GM23338 (cell line): ENCODE measurements at places on chromosomes 3 and 15. TPM values are rescaled to one million over a fixed set of nuclear protein-coding genes. Genes with fewer than 3 reads are reported as not detected.
A peak's percentile ranks its signal among the peaks of the same experiment; 100 is the strongest.

WHAMM gene
- 2.2 and 8.3 TPM in 2 replicates for total RNA-seq

LRRC3B gene
- 11.3 and 13.2 TPM in 2 replicates for total RNA-seq

CNTN6 gene
- not detected in 2 replicates for total RNA-seq

BNC1 gene
- 1.1 and 1.6 TPM in 2 replicates for total RNA-seq

STRIT1 gene
- 1.6 TPM in 1 of 2 replicates, not detected in the other for total RNA-seq

DNA sequence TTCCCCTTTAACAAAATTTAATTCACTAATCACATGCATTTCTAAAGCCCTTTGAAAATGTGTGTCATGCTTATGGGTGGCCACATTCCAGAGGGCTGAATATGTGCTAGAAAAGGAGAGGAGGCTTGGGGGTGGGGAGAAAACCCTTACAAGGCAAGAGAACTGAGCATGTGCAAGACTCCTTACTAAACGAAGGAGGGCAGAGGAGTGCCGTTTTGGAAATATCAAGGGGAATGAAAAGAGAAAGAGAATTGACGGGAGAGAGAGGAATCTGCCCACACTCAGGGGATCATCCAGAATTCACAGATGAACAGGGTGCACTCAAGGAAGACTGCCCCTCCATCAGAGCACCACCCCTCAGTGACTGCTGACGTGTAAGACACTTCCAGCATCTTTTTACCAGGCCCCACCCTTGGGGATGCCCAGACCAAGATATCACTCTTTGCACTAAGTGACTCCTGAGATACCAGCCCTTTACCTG, 37.9 kb upstream of the TSC22D2 start:
- H3K4me1 ChIP-seq, result peaks cover 19% of the 10 kb centered on the region
- no peaks in the 10 kb centered on the region for H3K27me3 ChIP-seq
- peak; percentile 88 for DNase-seq
- peak overlapping the region; percentile 2; the same call in 1 of the 2 replicates for H3K27ac ChIP-seq
- H3K36me3 ChIP-seq, result no peaks in the 10 kb centered on the region

DNA sequence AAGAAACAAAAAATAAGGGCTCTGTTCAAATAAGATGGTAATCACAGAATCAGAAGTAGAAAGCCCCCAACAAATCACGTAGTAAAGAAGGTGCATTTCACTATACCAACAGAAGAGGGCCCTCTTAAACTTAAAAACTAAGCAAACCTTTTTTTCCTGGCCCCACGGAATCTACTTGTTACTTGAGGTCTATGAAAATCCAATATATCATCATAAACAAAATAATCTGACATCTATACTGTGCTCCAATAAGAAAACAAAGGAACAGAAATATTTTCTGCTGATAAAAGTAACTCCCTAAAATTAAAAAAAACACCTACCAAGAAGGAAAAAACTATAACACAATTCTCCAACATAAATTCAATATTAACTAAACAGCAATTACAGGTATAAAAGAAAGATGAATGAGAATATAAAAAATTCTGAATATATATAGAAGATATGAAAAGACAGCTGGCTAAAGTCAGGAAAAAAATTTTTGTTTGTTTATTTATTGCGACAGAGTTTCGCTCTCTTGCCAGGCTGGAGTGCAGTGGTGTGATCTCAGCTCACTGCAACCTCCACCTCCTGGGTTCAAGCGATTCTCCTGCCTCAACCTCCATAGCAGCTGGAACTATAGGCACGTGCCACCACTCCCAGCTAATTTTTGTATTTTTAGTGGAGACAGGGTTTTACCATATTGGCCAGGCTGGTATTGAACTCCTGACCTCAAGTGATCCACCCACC, 81.8 kb downstream of the CLASP2 start:
- peak; percentile 86 for DNase-seq
- H3K27ac ChIP-seq, result no peak overlapping the region
- no peak overlapping the region for H3K4me3 ChIP-seq
- H3K4me1 ChIP-seq, result peaks cover 9% of the 10 kb centered on the region; the same call in 1 of the 2 replicates

DNA sequence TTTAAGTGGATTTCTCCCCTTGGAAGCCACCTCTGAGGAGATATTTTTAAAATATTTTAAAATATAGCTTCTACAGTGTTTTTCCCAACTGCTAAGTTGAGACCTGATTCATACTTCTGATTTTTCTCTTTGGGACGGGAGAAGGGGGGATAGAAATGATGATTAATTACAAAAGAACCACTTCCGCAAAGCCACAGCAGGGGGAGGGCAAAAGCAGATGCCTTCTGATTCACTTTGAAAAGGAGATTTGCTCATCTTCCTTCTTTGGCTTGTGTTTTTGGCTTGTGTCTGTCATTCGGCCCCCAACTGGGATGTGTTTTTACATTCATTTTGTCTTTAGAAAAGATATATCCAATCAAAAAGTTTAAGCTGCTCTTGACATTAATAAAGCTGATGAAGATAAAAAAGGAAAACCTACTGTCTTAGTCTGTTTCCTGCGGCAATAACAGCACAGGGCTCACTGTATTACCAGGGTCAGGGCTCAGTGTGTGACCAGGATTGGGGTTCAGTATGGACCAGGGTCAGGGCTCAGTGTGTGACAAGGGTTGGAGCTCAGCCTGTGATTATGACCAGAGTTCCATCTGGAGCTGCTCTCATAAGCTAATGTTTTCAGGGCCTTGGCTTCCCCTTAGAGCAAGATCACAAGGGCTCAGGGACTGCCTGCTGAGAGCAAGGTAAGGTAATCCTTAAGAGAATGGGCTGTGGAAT, 223.2 kb downstream of the MTHFS start:
- H3K4me1 ChIP-seq, result peaks cover 28% of the 10 kb centered on the region
- no peaks in the 10 kb centered on the region for H3K36me3 ChIP-seq
- DNase-seq, result peak; percentile 56
- H3K27ac ChIP-seq, result no peak overlapping the region
- H3K4me3 ChIP-seq, result peak overlapping the region; percentile 21; the same call in 1 of the 2 replicates
- no peaks in the 10 kb centered on the region for H3K27me3 ChIP-seq

GRCh38 chr3:13461169-13462124, 18.7 kb upstream of the HDAC11 start:
- H3K36me3 ChIP-seq, result no peaks in the 10 kb centered on the region
- H3K27me3 ChIP-seq, result peaks cover 6% of the 10 kb centered on the region
- peaks cover 5% of the 10 kb centered on the region; the same call in 1 of the 2 replicates for H3K4me1 ChIP-seq

GRCh38 chr3:14209581-14210289, 31.1 kb downstream of the LSM3 start:
- no peaks in the 10 kb centered on the region; the same call in 1 of the 2 replicates for H3K4me1 ChIP-seq
- DNase-seq, result no peak
- H3K36me3 ChIP-seq, result no peaks in the 10 kb centered on the region
- H3K27ac ChIP-seq, result no peak overlapping the region

DNA sequence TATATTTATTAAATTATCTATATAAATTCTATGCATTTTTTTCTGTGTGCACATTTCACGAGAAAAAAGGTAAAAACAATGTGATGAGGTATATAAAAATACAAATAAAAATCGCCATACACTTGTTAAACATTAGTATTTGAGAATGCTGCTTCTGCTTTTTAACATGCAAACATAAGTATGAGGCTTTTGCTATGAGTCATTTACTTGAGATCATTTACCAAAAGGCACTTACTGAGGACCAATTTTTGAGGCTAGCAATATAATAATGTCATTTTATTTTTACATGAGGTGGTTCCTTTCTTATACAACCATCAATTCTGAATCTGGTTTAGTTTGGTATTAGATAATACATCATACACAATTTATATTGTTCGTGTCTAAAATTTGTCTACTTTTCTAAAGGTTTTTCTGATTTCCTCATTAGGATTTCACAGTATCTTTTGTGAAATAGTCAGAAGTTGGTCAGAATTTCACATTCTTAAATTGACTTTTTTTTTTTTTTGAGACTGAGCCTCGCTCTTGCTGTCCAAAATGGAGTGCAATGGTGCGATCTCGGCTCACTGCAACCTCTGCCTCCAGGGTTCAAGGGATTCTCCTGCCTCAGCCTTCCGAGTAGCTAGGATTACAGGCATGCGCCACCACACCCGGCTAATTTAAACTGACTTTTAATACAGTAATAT, 25.6 kb downstream of the DCUN1D1 start:
- no peaks in the 10 kb centered on the region for H3K27me3 ChIP-seq
- H3K36me3 ChIP-seq, result peaks cover 16% of the 10 kb centered on the region
- H3K4me3 ChIP-seq, result no peak overlapping the region
- no peak for DNase-seq

GRCh38 chr3:100122321-100122720, 8.0 kb upstream of the FILIP1L start:
- no peak for DNase-seq
- H3K4me1 ChIP-seq, result no peaks in the 10 kb centered on the region
- no peaks in the 10 kb centered on the region for H3K36me3 ChIP-seq
- no peak overlapping the region for H3K4me3 ChIP-seq

- no peak overlapping the region for H3K27ac ChIP-seq
- H3K27me3 ChIP-seq, result no peaks in the 10 kb centered on the region
- no peak overlapping the region for H3K4me3 ChIP-seq
- no peaks in the 10 kb centered on the region for H3K36me3 ChIP-seq
- peaks cover 12% of the 10 kb centered on the region; the same call in 1 of the 2 replicates for H3K4me1 ChIP-seq
These were observed 20.3 kb downstream of the PLSCR2 start for GRCh38 chr3:146449076-146449475.

DNA sequence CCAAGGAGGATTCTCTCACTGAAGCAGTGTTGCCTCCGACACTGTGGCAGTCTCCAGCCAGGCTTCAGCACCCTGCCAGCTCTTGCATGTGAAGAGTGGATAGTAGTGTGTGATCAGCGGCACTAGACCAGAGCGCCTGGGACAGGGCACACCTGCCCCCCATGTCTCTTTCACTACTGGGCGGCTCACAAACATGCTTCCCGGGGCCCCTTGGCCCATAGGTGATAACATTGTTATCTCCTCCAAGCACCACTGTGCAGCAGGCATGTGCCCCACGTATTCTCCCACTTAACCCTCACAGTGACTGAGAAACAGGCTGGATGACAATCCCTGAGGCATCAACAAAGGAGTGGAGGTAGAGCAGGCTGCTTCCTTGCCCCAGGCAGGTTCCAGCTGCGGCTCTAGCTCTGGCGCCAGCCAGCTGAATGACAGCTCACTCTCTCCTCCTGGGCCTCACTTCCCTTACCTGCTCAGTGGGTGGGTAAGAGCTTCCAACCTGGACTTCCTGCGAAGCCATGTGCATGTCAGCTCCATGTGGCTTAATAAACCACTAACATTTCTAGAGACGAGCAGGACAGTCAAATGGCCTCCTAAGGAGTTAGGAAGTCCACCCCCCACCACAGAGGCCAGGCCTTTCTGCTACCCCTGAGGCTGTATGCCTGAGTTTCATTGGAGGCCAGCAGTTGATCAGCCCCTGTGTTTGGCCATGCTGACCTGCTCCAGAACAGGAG, 37.8 kb downstream of the KLF13 start:
- no peak overlapping the region for H3K4me3 ChIP-seq
- no peaks in the 10 kb centered on the region for H3K36me3 ChIP-seq
- H3K4me1 ChIP-seq, result peaks cover 75% of the 10 kb centered on the region
- DNase-seq, result no peak
- no peaks in the 10 kb centered on the region for H3K27me3 ChIP-seq

GRCh38 chr3:83224101-83224868, 1462.8 kb upstream of the GBE1 start:
- no peak for DNase-seq
- H3K27ac ChIP-seq, result no peak overlapping the region

GRCh38 chr15:77836121-77836692, 203.5 kb upstream of the LINGO1 start:
- H3K4me3 ChIP-seq, result no peak overlapping the region
- H3K4me1 ChIP-seq, result no peaks in the 10 kb centered on the region
- H3K27ac ChIP-seq, result no peak overlapping the region
- no peaks in the 10 kb centered on the region for H3K27me3 ChIP-seq
- peak; percentile 64 for DNase-seq
- no peaks in the 10 kb centered on the region for H3K36me3 ChIP-seq

DNA sequence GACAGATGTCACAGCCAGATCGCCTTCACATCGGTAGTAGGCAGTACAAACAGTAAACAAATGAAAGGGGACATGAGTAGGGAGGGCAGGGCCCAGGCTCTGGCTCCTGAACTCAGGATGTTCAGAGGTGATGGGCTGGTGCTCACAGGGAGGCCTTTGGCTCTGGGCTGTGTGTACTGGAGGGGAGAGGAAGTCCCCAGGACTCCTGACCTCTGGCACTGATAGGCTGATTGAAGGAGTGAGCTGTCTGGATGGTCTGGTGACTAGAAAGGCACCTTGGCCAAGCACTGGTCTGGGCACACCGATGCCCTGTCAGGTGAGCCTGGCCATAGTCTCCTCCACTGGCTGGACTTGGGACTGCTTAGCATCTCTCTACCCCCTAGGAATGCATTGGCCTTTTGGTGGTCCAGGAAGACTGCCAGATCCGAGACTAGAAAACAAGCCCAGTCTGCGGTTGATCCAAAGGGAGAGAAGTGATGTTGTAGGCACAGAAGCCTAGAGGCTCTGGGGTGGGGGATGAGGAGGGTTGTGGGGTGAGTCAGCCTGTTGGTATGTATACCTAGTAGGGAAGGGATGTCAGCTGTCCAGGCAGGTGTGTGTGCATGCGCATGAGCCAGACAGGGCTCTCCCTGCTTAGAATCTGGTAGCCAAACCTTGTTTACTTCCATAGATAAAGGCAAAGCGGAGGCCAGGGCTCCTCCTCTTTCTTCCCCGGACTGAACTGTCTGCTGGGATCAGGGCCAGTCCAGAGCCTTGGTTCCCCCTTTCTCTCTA, 1.9 kb downstream of the SPINT1 start:
- H3K4me1 ChIP-seq, result peaks cover 36% of the 10 kb centered on the region
- peak overlapping the region; percentile 97 for H3K4me3 ChIP-seq
- H3K27me3 ChIP-seq, result 0 out of 2 replicates have a peak, but pooled peaks cover 4% of the 10 kb centered on the region
- DNase-seq, result peak; percentile 59
- no peak overlapping the region; the same call in 1 of the 2 replicates for H3K27ac ChIP-seq

GRCh38 chr3:141216975-141217374, 14.7 kb upstream of the PXYLP1 start:
- no peaks in the 10 kb centered on the region; the same call in 1 of the 2 replicates for H3K36me3 ChIP-seq
- H3K27ac ChIP-seq, result no peak overlapping the region
- DNase-seq, result no peak
- no peaks in the 10 kb centered on the region for H3K4me1 ChIP-seq
- H3K4me3 ChIP-seq, result no peak overlapping the region

DNA sequence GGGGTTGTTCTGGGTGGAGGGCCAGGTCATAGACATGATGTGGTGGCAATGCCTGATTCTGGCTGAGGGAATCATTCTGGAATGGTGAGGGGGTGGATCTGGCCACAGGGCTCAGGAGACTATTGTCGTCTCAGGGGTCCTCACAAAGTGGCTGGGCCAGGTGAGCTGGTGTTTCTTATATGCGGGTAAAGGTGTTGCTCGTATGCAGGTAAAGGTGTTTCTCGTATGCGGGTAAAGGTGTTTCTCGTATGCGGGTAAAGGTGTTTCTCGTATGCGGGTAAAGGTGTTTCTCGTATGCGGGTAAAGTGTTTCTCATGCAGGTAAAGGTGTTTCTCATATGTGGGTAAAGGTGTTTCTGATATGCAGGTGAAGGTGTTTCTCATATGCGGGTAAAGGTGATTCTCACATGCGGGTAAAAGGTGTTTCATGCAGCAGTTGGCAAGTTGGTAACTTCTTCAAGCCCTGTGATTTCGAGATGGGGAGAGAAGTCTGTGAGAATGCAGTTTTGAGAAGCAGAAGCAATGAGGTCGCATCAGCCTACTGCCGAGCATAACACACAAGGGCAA, 10.5 kb upstream of the MUC4 start:
- no peaks in the 10 kb centered on the region for H3K27me3 ChIP-seq
- H3K36me3 ChIP-seq, result no peaks in the 10 kb centered on the region
- H3K4me1 ChIP-seq, result no peaks in the 10 kb centered on the region
- no peak overlapping the region for H3K27ac ChIP-seq
- no peak overlapping the region for H3K4me3 ChIP-seq
